ENCODE measurements at places on chromosomes 6 and 20.

DNA sequence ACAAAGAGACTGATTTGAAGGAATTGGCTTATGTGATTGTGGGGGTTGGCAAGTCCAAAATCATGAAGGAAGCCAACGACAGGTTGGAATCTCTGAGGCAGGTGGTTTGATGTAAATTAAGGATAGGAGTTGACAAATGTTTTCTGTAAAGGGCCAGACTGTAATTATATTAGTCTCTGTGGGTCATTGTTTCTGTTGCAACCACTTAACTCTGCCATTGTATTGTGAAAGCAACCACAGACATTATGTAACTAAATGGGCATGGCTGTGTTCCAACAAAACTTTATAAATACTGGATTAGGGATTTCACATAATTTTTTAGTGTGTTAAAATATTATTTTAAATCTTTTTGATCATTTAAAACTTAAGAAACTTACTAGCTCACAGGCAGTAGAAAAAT lies 199.2 kb upstream of the MYLIP start:
- DNase-seq: no peak

- no peak for DNase-seq
Measured at GRCh38 chr6:113011389-113011788, 664.3 kb downstream of the RFPL4B start.

DNA sequence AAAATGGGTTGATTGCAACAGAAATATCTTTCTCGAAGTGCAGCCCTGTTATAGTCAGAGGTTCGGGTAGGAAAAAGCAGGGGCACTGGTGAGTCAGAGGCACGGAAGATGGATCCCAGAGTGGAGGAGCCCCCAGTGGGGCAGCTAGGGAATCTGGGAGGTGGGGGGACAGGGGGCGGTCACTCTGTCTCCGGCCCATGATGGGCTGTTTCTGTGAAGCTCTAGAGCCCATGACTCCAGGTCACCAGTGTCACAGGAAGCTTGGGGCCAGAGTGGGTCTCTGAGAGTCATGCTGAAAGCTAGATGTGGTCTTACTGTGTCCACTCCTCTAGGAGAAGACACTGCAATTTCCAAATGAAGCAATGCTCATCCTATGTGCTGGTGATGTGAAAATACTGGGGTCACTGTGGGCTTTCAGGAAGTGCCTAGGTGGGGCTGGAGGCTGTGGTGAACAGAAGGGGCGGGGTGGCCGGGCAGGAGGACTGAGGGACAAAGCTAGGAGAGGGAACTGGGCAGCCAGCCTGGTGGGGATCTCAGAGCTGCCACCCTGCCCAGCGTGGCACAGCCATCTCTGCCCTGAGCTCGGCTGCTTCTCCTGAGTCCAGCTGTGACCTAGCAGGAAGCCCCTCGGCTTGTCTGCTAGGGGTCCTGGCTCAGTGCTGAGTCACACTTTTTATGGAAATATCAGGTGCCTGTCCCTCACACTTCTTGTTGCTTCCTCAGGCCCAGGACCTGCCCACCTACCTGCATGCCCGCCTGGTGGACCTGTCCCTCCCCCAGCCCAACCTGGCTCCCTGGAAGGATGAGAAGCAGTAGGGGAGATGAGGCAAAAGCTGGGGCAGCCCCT lies 54.2 kb downstream of the IRF4 start:
- no peak for DNase-seq

GRCh38 chr6:49530141-49530776 lies 20.2 kb upstream of the C6orf141 start:
- DNase-seq: no peak

Measured in putamen (tissue), 1 donor.